ENCODE measurements at places on chromosomes 1 and 21. TPM values are rescaled to one million over a fixed set of nuclear protein-coding genes. Genes with fewer than 3 reads are reported as not detected.

FABP3 gene
- total RNA-seq = 4.5 TPM

PTGFR gene
- total RNA-seq = 34.0 TPM

HORMAD1 gene
- total RNA-seq = not detected

SLC25A34 gene
- 0.69 TPM for total RNA-seq

ACOT11 gene
- total RNA-seq = 2.4 TPM

RAB7B gene
- 1.3 TPM for total RNA-seq

EPHA2 gene
- 152 TPM for total RNA-seq

NPR1 gene
- 0.05 TPM for total RNA-seq

DMRTA2 gene
- total RNA-seq = 0.05 TPM
